ENCODE measurements at places on chromosomes 3 and 15. TPM values are rescaled to one million over a fixed set of nuclear protein-coding genes. Genes with fewer than 3 reads are reported as not detected.

DNA sequence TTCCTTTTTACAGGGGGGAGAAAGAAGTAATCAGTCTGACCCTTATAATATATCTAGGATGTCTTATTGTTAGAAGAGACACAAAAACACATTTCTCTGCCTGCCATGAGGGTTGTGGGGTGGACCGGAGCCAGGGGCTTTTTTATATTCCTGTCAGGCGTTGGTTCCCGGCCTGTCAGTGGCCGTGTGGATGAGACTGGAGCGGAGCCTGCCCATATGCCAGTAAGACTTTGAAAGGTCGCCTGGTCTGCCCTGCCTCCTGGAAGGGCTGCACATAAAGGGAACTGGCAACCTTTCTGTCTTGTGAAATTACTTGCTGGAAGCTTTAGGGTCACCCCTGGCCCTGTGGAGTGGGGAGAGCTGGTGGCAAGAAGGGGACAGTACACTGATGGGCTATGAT lies 34.7 kb downstream of the MAP3K13 start:
- no peak overlapping the region for H3K27ac ChIP-seq
- H3K27me3 ChIP-seq: no peaks in the 10 kb centered on the region
- no peaks in the 10 kb centered on the region for H3K4me1 ChIP-seq
- H3K36me3 ChIP-seq: no peaks in the 10 kb centered on the region
- no peak overlapping the region for H3K4me3 ChIP-seq
- DNase-seq: no peak

KLHL6 gene
- 24.7 TPM for total RNA-seq

RHCG gene
- total RNA-seq: not detected

CLDN16 gene
- 0.14 TPM for total RNA-seq

MOBP gene
- not detected for total RNA-seq

MINAR1 gene
- total RNA-seq: 0.26 TPM

Data from upper lobe of right lung (tissue), 1 donor.